Common myeloid progenitor, CD34-positive (primary cell): ENCODE measurements at places on chromosomes 1 and 21.

DNA sequence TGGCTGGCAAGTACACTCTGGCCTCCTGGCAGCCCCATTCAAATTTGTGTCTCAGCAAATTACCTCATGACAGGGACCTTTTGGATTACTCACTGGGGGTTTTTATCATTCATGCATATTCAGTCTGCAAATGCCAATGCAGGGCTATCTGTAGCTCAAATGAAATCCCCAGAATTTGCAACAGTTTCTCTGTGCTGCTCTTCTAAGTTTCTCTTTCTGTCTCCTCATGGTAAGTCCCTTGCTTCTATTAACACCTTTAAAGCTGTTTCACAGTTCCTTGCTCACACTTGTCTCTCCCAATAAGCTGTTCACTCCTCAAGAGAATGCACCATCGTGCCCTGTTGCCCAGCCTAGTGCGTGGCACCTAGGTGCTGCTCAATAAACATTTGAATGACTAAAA, 3.3 kb upstream of the FAM78B start:
- DNase-seq = no peak

GRCh38 chr1:184524248-184524647, 137.4 kb downstream of the C1orf21 start:
- DNase-seq = no peak

DNA sequence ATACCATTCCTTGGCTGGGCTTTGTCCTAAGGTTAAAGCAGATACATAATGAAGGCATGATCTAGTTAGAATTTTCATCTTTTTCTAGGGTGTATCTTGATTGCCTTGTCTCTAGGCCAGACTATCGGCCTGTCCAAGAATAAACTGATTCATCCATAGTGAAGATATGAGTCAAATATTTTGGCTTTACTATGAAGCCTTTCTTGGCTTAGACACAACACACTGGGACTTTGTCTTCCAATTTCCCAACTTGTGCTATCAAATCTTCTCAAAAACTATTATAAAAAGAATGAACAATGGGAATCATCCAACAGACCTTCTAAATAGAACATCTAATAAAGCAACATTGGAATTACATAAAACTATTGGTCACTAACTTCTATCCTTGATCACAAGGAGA, 64.8 kb downstream of the WARS2 start:
- no peak for DNase-seq

DNA sequence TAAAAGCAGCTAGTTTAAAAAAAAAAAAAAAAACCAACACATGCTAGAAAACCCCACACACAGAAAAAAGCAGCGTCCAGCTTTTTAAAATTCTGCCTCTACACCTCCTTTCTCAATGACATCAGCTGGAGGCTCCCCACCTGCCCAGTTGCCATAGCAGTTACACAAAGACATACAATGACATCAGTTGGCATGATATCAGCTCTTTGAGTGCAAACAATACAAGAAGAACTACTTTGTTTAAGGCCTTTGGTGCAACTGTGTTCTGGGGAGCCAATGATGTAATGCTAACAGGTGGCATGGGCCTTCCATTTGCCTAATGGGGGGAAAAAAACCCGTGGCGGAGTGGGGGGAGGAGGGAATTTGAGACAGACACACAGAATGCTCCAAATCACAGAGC, 32.9 kb downstream of the DUSP10 start:
- peak; percentile 94 for DNase-seq

GRCh38 chr1:150562446-150563339, 13.5 kb downstream of the ADAMTSL4 start:
- peak; percentile 73 for DNase-seq

GRCh38 chr1:202084791-202085681, 37.7 kb upstream of the GPR37L1 start:
- no peak for DNase-seq

DNA sequence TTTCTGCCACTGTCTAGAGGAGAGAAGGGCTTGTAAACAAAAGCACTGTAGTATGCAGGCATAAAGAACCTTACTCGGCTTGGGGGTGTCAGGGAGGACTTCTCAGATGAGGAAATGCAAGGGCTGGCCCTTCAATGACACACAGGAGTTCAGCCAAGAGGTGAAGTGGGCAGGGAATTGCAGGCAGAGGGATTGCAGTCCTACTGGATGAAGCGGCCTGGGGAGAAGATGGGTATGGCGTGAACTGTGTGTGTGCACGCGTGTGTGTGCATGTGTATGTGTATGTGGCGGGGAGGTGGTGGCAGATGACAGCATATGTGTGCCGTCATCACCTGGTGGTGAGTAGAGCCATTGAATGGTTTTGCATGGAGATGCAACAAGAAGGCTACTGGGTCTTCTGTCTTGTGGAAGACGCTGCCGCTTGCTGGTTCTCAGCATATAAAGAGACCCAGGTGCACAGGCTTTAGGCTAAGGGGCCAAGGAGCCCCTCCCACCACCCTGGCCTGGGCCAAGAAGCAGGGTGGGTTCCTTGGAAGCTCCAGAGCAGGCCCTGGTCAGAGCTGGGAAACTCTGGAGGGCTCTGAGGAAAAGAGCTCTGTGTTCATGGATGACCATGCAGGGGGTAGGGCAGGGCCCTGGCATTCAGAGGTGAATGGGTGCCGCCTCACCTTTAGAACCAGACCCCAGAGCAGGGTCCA, 4.1 kb upstream of the EPS8L3 start:
- DNase-seq = no peak

DNA sequence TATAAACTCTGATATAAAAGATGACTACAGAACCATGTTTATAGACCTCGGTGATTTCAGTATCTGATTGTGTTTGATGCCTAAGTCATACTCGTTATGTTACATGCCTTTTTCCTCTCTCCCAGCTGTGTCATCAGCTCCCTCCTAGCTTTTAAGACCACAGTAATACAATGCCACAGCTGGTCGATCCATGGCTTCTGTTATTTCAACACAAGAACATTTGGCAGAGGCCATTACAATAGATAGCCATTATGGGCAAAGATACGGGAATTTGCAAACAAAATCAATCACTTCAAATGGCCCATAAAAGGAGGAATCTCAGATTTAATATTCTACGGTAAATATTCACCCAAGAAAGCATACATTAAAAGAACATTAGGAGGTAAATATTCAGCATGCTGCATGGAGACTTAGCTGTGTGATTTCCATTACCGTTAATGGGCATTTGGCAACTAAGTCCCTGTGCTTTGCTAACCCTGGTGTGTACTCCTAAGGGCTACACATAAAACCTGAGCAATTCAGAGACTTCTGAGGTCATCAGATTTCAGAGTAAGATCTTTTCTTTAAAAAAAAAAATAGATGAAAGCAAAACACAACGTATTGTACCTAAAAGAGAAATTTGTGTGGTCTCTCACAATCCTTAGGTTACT, 153.4 kb downstream of the PIGK start:
- no peak for DNase-seq

GRCh38 chr1:183039985-183040447, 16.8 kb downstream of the LAMC1 start:
- peak; percentile 70 for DNase-seq

GRCh38 chr1:58727364-58727763, 27.5 kb upstream of the MYSM1 start:
- no peak for DNase-seq

DNA sequence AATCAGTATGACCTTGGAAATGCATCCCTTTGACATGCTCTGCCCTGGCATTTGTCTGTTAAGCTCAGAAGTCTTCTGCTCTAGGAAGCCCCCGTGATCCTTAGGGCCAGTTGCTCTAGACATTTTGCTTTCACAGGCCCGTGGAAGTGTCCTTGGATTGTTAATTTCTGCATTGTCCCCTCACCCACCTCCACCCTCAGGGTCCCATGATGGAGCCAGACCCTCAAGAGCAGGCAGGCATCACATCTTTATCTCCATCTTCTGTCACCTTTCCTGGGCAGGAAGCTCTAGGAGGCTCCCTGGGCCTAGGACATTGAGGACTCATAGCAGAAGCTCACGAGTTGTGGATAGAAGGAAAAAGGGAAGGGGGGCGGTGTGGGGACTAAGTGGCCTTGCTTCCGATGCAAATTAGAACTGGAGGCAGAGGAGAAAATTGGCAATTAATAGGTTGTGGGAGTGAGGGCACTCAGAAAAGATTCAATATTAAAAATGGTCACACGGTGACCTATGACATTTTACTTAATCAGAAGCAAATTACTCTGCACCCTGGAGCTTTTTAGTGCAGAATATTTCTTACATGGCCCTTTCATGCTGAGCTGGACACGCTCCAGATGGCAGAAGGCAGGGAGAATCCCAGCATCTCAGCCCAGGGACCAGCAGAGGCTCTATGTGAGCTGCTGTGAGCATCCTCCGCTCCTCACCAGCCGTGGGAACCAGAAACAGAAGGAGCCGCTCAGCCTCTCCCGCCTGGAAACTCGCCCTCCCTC, 185.0 kb downstream of the MATN1 start:
- DNase-seq = no peak

DNA sequence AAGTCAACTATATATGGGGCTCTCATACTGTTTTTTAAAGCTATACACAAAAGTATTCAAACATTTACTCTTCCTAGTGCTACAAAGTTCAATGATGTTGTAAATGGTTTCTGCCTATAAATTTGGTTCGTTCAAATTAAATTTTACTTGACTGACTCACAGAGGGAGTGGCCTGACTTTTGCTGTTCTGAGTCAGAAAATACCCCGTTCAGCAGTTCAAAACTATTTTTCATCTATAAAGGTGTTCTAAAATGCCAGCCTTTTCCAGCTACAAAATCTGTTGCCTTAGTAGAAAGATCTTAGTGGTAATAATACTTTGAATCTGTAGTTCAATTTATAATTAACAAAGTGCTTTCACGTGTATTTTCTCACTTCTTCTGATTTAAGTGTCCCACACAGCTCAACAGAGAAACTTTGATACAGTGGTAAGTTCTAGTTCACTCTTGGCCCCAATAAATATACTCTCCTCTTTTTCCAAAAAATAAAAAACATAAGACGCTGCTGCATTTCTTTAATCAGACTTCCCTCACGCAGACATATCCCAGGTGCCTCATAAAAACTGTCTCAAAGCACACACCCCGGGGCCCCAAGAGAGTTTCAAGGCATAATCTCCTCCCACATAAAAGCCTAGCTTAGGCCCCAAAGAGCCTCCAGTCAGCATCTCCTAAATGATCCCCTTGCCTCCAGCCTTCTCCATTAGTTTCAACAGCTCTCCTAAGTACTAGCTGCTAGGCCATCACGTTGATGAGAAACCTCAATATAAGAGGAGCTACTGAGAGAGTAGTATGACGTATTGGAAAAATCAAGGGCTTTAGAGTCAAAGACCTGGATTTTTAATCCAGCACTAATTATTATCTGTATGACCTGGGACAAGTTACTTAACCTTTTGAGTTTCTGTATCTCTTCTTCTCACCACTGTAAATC, 3.2 kb downstream of the PTP4A2 start:
- DNase-seq = no peak

DNA sequence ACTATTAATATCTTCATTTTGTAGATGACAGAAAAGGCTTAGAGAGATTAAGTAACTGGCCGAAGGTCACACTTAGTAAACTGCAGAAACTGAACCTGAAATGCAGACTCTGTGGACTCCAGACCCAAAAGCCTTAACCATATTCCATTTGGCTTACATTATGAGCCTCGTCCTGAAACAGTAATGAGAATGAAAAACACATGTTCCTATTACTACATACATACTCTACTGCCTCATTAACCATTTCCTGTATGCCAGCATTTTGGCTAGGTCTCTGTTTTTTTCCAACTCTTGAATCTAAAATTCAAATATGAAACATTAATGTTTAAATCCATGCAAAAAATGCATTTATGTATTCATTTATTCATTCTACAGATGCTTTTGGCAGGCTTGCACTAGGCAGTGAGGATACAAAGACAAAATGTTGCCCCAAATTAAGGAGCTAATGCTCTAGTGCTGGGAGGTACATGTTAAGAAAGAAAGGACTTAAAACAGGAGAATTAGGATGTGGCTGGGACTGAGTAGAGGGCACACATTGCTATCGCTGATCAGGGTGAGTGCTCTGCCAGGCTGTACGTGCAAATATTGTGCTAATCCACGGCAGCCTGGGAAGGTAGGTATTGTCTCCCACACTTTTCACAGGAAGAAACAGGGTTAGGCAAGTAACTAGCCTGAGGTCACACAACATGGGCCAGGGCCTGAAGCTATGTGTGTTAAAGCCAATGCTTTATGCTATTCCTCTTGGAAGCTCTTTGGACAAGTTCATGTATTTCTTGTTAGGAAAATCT, 14.0 kb downstream of the DEGS1 start:
- no peak for DNase-seq

DNA sequence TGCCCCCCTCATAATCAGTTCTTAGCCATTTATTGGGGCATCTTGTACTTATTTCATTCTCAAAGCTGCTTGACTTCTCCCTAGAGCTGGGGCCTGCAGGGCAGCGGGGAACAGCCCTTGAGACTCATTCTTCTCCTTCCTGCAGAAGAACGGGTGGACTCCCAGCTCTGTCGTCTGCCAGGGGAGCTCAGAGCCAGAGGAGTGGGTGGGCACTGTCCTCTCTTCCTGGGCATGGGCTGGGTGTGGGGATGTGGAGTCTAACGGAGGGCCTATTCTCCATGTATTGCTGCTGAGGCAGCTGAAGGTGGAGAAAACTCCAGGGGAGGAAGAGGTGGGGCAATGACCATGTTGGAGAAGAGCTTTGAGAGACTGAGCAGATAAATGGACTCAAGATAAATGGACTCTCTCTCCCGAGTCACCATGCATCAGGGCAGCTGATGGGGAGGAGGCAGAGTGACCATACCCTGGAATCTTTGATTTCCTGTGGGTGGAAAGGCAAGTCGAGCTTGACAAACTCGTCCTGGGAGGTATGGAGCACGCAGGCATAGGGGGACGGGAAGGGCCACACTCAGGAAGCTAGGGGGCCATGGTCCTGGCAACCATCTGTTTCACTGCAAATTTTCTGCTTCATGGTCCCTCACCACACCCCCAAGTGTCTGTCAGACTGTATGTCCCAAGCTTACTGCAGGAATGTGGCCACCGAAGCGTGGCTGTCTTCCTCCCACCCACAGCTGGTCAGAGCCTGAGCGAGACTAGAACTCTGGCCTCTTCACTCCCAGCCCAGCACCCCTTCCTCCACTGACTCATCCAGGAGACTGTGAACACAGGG, 56.9 kb upstream of the ATP2B4 start:
- no peak for DNase-seq

- DNase-seq = no peak
Measured at GRCh38 chr1:247482747-247483146, 24.8 kb upstream of the OR2B11 start.

DNA sequence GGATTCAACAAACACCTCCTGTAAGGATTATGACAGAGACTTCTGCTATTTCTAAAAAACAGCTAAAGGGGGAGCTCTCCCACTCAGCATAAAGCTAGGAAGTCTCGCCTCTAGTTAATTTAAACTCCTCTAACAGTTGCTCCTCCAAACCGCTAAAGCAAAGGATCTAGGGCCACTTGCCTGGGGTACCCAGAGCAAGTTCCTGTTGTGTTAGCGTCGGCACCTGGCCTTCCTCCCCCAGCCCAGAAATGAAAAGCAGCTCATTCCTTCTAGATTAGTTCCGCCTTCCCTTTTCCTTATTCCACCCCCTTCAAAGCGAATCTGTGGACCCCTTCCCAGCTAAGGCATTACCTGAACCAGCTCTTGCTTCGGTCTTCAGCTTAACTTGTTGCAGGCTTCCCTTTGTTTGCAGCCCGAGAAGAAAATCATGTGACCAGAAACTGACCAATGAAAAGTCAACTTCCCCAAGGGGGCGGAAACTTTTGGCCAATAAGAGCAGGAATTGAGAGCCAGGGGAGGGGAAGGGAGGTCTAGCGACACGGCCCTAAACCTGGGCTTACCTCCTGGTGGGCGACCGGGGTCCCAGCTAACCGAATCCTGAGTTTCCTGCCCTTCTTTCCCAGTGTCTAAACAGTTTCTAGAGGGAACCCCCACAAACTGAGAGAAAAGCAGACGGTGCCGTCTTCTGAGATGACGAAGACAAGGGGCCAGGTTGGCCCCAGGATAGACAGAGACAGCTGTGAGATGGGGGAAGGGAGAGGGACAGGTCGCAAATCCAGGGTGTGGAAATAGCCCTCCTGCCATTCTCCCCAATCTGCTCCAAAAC, at the start of gene PBXIP1:
PBXIP1 (minus strand) TSS at position 382 of the 826 bp plus-strand sequence. CDS start 2,378 bp downstream, outside the sequence.
- DNase-seq = peak; percentile 94
